Astrocyte of the cerebellum (primary cell): ENCODE measurements at places on chromosomes 12 and 14.

GRCh38 chr14:69769623-69770022 lies 2.7 kb downstream of the SRSF5 start:
- no peak for DNase-seq

GRCh38 chr14:103116636-103117035 lies 6.6 kb upstream of the TNFAIP2 start:
- no peak for DNase-seq

DNA sequence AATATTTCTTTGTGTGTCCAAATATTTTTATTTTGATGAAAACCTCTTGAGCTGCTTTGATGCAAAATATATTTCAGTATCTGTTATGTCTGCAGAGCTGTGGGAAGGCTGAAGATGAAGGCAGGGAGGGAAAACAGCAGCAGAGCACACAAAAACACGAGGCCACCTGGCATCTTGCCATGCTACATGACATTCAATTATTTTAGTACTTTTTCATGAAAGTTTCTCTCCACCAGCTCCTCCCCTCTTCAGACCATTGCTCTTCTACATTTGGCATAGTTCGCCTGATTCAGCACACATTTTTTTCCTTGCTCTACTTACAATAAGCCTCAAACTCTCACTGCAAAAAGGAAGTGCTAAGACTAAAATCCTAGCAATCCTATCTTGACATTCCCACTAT lies 4.6 kb upstream of the ALX1 start:
- no peak for DNase-seq

- no peak for DNase-seq
Measured at GRCh38 chr12:69168828-69169227, 70.5 kb upstream of the CPSF6 start.

GRCh38 chr12:70400124-70400523 lies 34.0 kb downstream of the KCNMB4 start:
- DNase-seq, result no peak

DNA sequence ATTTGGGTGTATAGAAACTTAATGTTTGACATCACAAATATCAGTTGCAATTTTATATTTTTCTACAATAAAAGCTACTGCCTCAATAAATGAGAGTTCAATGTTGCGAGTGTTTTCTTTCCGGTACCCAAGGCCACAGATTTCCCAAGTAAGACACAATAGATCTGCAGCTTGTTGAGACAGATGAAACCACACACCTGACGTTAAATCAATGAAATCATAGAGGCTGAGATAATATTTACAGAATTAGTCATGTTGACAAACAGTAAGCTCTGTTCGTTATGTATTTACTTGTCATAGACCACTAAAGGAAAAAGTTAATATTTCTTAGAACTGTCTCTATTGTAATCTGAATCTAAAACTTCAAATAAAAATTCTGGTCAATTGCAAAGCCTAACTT lies 49.2 kb upstream of the PTHLH start:
- DNase-seq, result no peak

GRCh38 chr12:4268329-4269181 lies 5.0 kb upstream of the CCND2 start:
- DNase-seq, result no peak

DNA sequence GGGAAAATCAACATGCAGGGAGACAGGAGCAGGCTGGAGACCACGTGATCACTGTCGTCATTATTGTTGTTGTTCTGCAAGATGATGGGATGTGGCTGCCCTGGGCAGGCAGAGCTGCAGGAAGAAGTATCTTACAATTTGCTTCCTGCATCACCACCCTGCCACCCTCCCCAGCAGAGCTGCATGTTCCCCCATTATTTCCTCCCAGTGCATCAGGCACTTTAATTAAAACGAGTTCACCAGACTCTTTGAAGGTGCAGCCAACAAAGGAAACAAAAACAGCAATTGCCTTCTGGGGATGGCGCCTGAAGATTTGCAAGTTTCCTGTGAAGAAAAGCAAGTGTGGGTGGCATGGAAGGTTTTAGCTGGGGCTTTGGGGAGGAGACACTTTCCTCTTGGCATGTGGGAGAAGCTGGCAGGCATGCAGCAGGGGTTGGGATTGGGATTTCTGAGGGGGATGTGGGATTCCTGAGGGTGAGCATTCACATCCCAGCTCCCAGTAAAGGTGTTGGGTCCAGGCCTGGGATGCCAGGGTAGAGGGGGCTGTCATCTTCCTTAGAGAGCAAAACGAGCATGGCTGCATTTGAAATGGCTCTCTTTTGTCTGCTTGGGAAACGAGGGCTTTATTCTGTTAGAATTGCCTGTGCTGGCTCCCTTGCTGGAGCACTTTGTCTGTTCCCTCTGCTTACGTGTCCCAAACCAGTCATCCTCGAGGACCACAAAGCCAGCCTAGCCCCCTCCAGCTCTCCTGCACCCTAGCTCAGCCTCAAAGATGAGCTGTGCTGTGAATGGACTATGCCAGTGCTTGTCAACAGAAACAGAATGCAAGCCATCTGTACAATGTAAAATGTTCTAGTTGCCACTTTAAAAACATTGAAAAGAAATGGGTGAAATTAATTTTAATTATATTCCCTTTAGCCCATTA lies 11.5 kb upstream of the C14orf132 start:
- DNase-seq, result no peak

DNA sequence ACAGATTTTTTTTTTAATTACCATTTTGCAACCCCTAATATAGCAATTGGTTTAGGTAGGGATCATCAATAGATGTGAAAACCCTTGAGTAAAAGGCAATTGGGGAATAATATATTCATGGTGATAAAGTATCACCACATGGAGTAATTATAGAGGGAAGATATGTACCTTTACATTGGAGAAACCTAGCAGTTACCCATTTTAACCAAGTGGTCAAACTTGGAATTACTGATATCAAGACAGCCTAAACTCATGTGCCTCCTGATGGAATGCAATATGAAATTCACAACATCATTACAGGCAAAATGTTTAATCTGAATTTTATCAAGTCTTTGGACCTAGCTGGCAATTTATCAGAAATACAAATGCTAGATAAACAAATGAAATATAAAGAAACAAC lies 6.7 kb upstream of the SLC10A1 start:
- DNase-seq, result no peak
